ENCODE measurements at places on chromosomes 3 and 15.

DNA sequence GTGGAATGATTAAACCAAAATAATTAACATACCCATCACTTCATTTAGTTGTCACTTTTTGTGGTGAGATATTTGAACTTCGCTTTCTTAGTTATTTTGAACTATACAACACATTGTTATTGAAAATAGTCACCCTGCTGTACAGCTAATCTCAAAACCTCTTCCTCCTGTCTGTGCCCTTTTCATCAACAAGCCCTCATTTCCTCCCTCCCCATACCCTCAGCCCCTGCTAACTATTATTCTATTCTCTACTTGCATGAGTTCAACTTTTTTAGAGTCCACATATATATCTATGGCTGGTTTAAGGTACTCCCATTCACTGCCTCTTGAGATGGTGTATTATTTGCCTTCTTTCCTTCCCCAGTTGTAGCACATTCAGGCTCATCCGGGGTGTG lies 32.2 kb downstream of the COL8A1 start:
- no peak for DNase-seq

GRCh38 chr15:101201411-101202174 lies 50.3 kb downstream of the CHSY1 start:
- peak; percentile 56 for DNase-seq

- DNase-seq: peak; percentile 83
Measured at GRCh38 chr15:52559575-52559974, 9.3 kb downstream of the ARPP19 start.

DNA sequence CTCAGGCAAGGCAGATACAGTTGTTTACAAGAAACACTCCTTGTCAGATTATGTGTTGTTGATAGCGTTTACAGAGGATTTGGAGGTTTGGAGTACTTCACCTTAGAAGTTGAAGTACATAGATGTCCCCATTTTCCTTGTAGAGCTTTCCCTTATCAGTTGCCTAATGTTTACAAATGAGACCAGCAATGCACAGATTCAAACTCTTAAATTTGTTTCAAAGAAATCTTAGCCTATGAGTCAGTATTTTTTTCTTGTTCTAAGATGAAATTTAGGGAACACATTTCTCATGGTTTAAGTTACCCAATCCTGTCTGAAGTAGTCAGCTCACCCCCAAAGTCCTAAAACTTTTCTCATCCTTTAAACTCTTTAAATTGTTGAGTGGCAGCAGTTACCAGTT lies 6.3 kb upstream of the EIF5A2 start:
- no peak for DNase-seq

- DNase-seq: no peak
Measured at GRCh38 chr3:112448939-112449338, 50.3 kb downstream of the BTLA start.

- no peak for DNase-seq
Measured at GRCh38 chr15:74584779-74585178, 30.9 kb upstream of the CLK3 start.

GRCh38 chr15:29554531-29554930 lies 267.7 kb downstream of the TJP1 start:
- DNase-seq: no peak

GRCh38 chr3:12967606-12968351 lies 105.5 kb downstream of the IQSEC1 start:
- peak; percentile 93 for DNase-seq

GRCh38 chr3:124861041-124861440 lies 26.1 kb downstream of the ITGB5 start:
- no peak for DNase-seq

DNA sequence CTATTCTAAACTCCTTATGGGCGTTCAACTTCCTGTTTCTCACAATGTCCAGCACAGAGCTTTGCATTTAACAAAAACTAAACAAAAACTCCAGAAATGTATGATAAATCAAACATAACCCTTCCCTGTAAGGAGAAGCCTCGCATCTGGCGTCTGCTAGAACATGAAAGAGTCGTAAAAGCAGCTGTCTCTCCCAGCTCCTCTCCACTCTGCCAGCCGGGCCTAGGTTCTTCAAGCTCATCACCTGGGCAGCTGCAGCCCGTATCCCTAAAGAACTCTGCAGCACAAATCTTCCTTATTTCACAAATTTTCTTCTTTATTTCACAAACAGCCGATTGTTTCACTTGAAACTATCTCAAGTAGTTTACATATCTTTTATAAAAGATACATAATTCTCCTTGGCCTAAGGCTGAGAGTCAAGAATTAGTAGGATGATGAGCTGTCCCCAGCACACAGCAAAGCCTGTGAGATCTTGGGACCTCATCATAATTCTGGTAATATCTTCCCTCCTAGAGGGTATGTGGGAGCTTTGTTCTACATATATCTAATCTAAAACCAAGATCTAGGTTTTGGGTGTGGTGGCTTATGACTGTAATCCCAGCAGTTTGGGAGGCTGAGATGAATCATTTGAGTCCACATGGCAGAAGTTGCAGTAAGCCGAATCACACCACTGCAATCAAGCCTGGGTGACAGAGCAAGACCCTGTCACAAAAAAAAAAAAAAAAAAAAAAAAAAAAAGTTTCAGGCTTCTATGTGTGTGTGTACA lies 35.3 kb downstream of the ANXA2 start:
- DNase-seq: peak; percentile 72

GRCh38 chr3:189108067-189108466 lies 63.7 kb upstream of the TPRG1 start:
- no peak for DNase-seq

DNA sequence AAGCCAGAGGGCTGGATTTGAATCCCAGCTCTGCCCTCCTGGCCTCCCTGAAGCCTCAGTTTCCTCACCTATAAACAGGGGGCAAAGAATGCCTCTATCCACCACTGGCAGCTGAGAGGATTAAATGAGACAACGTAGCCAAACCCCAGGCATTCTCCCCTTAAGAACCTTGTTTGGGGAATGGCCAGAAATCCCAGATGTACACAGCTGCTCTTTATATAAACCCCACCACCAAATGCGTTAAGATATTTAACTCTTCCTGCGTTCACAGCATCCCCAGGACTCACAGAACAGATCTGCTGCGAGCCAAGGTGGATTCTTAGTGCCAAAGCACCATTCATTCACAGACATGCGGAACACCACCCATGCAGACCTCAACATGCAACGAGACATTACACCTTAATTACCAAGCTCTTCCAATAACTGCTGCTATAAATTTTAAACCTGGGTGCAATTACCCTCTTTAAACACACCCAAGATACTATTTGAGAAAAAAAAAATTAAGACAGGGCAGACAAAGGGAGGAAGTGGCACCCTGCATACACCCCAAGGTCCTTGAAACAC lies 5.2 kb downstream of the TLE3 start:
- no peak for DNase-seq
